Lung (tissue), 17 donors: ENCODE measurements at places on chromosomes 7 and 10. TPM values are rescaled to one million over a fixed set of nuclear protein-coding genes. Genes with fewer than 3 reads are reported as not detected.

ANKRD2 gene
- 3.0 TPM for polyA plus RNA-seq

SHLD2 gene
- 16.0 TPM for polyA plus RNA-seq

PHKG1 gene
- 0.71 TPM for polyA plus RNA-seq

CHAT gene
- polyA plus RNA-seq = not detected

RSPH10B2 gene
- 3.8 TPM for polyA plus RNA-seq

AMPH gene
- polyA plus RNA-seq = 6.6 TPM

STRIP2 gene
- 2.1 TPM for polyA plus RNA-seq

NAT16 gene
- polyA plus RNA-seq = not detected

GIMAP2 gene
- 10.7 TPM for polyA plus RNA-seq

ZNF488 gene
- polyA plus RNA-seq = 0.47 TPM

SPDYE8 gene
- polyA plus RNA-seq = not detected

FBXL13 gene
- polyA plus RNA-seq = 1.4 TPM

ABCB1 gene
- 2.0 TPM for polyA plus RNA-seq

TMEM176B gene
- polyA plus RNA-seq = 54.8 TPM

SFXN4 gene
- polyA plus RNA-seq = 40.4 TPM

PRF1 gene
- 11.5 TPM for polyA plus RNA-seq

RPP30 gene
- polyA plus RNA-seq = 41.8 TPM

GPNMB gene
- polyA plus RNA-seq = 47.7 TPM
